ENCODE measurements at places on chromosomes 5 and 9.
A peak's percentile ranks its signal among the peaks of the same experiment; 100 is the strongest.

DNA sequence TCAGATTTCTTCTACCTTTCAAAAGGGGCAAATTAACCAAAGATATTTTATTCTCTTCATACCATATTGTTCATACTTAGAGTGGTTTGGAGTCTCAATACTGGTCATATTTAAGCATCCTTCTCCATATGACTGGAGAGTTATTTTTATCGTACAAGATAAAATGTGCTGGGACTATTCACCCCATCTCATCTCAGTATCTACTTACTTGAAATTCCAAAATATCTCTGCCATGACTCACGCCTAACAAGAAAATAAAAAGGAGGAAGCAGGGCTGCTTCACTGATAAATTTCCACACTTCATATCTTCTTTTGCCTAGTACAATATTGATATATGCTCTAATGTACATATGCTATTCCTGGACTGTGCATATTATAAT lies 277.9 kb upstream of the CDH9 start:
- no peak for DNase-seq

- no peak for DNase-seq
Measured at GRCh38 chr5:107449369-107449768, 221.4 kb downstream of the EFNA5 start.

GRCh38 chr5:168434746-168435321 lies 51.4 kb upstream of the RARS1 start:
- no peak for DNase-seq

DNA sequence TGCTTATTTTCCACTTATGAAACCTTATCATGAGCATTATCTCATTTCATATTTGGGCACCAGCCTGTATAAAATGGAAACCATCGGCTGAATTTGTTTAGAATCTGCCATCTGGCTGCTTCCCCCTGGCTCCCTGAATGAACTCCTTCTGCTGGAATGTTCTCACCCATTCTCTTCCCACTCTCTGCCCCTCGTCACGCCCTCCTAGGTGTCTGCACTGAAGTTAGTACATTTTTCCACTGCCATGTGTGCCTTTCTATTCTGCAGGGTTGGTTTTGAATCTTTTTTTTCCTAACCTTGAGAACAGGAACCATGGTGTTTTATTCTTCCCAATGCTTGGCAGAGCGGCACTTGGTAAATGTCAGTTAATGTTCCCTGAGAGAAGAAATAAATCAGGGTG lies 359.7 kb downstream of the MLLT3 start:
- no peak for DNase-seq

DNA sequence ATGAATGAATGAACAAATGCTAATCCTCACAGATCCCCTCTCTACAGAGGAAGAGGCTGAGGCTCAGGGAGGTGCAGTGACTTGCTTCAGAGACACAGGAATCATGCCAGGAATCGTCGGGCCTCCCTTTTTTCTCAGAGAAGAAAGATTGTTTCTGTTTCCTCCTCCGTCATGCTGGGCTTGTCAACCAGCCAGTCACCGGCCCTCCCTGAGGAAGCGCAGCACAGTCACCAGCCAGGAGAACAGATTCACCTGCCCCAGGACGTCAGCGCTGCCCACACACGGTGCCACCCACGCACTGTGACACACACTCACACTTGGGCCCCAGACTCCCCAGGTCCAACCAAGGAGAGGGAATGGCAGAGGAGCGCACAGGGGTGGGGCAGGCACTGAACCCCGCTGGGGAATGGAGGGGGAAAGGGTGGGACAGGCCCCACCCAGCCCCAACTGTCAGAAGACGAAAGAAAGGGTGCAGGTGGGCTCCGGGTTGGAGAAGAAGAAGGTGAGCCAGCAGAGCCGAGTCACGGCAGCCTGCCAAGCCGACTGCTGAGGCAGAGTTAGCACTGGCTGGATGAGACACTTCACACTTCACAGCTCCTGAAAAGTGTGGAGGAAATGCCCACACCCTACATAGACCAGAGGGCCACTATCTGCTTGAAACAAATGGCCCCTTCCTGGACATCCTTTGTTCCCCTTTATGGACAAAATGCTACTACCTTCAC lies 13.8 kb upstream of the ERGIC1 start:
- DNase-seq: peak; percentile 71

DNA sequence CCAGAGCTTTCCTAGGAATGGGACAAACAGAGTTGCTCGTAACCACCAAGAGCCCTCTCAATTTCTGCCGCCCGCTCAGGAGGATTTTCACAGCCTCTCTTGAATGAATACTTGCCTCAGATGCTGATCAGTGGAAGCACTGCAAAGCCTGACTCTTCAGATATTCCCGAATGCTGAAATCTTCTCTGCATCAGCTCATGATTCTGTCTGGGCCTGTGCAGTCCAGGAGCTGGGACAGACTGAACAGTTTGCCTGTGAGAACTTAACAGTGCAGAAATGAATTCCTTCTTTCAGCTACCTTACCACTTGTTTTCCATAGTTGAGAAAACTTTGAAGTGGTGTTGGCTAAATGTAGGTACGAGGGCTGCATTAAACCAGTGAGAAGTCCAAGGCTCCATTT lies 17.1 kb downstream of the ZNF462 start:
- DNase-seq: no peak

DNA sequence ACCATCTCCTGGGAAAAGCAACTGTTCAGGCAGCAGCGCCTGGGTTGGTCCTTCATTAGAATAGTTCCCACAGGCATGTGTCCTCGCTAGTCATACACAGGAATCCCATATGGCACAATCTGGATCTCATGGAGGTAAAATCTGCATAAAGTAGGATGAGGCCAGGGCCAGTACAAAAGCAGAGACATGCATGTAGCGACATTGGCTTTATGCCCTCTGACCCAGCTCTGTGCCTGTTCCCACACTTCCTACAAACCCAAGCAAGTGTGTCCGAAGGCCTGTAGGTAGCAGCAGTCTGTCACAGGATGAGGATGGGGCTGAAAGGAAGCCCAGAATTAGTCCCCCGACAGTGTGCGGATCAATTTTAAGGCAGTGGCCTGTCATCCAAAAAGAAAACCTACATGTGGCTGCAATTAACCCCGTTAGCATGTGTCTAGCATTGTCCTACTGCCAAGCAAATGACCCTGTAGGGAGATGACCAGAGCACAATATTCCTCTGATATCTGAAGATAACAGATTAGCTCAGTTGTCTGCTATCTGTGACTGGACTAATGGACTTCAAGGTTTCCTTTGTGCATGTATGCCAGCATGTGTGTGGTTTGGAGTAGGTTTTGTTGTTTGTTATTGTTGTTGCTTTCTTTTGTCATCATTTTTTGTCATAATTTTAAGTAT lies 178.8 kb downstream of the TMEM161B start:
- no peak for DNase-seq

- no peak for DNase-seq
Measured at GRCh38 chr9:80994892-80995291, 694.5 kb downstream of the TLE1 start.

DNA sequence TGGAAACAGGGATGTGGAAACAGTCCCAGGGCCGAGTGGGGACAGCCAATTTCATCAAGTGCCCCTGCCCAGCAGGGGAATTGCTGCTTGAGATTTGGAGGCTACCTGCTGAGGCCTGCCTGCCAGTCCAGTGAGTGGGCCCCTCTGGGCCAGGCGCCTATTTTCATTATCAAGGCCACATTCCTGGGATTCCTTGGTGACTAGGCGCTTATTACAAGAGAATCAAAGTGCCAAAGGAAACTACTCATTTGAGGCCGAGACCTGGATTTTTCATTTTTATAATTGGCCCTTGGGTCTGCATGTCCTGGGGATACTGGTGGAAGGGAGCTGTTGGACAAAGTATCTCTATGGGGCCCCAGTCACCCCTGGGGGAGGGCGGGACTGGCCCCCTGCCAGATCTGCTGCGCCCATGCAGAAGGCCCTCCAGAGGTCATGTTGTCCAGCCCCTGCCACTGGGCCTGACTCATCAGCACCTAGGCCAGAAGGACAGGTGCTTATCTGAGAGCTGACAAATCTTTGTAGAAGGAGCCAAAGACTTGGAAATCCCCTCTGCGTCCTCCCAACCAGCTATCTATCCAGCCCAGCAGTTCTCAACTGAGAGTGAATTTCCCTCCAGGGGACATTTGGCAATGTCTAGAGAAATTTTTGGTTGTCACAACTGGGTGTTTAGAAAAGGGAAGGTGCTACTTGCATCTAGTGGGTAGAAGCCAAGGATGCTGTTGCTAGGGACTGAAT lies 45.6 kb downstream of the FOXI1 start:
- no peak for DNase-seq

- DNase-seq: no peak
Measured at GRCh38 chr9:83935276-83935935, 14.2 kb upstream of the KIF27 start.

DNA sequence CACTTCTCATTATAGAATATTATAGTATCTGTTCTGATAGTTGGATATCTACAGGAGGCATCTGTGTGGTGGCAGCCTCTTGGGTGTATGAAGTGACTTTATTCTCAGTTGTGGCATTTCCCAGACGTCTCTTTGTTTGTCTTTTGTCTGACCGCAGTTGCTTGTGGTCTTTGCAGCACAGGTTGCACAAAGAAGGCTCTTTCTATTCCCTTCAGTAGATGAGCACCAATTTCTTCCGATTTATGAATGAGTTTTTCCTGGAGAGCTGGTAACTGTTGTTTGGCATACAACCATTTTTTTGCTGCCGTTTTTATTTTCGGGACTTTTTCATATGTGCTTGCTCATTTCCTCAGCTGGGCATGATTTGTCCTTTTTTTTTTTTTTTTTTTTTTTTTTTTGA lies 56.4 kb upstream of the MYO10 start:
- no peak for DNase-seq

DNA sequence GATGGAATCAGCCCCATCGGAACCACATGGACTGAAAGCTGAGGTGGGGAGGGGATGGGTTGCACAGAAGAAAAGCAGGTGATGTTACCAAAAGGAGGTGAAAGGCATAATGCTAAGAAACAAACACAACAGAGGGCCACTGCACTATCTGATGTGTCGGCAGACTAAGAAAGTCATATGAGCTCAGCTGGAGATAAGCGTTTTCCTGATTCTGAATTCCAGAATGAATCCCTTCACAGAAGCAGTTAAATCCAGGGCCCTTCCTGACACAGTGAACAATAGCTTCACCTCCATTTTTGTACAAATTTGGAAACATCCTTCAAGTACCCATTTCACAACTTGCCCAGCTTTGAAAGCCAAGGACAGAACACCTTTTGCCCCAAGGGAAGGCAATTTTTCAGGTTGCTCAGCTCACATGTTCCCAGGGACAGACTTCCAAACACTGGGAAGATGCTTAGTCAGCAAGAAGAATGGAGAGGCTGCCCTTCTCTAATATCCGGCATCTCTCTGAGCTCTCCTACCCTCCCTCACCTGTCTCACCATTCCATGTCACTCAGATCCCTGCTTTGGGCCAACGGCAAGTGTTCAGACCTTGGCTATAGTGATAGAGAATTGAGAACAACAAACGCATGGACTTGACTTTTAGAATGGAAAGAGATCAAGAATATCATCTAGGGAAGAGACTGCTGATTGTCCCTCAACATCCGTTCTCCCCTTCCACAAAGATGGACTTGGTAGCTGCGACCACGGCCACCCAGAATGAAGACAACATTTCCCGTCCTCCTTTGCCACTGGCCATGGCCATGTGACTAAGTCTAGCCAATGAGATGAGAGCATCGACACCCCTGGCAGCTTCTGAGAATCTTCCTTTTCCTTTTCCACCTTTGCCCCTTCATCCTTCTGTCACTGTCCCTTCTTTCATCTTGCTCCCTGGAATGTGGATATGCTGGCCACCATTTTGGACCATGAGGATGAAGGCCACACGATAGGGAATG lies 68.6 kb upstream of the IL17B start:
- no peak for DNase-seq

GRCh38 chr9:75891771-75892215 lies 1.3 kb downstream of the PCSK5 start:
- DNase-seq: no peak

GRCh38 chr9:28770226-28770625 lies 1196.9 kb upstream of the C9orf72 start:
- no peak for DNase-seq

DNA sequence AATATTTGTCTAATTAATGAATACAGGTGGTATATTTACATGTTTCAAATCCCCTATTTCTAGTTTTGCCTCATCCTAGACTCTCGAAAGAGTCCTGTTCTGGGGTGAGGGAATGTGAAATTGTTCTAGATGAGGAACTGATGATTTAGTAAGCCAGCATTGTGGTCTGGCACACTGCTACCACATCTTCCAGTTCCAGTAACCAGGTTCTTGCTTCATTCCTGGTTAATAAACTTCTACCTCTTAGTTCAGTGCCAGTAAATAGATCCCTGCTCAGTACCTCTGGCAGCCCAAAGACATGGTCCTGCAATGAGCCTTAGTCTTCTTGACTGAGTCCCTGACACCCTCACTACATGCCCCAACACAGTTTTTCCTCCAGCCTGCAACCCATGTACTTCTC lies 207.7 kb downstream of the SREK1 start:
- no peak for DNase-seq

- no peak for DNase-seq
Measured at GRCh38 chr5:156405988-156406387, 79.0 kb downstream of the SGCD start.

DNA sequence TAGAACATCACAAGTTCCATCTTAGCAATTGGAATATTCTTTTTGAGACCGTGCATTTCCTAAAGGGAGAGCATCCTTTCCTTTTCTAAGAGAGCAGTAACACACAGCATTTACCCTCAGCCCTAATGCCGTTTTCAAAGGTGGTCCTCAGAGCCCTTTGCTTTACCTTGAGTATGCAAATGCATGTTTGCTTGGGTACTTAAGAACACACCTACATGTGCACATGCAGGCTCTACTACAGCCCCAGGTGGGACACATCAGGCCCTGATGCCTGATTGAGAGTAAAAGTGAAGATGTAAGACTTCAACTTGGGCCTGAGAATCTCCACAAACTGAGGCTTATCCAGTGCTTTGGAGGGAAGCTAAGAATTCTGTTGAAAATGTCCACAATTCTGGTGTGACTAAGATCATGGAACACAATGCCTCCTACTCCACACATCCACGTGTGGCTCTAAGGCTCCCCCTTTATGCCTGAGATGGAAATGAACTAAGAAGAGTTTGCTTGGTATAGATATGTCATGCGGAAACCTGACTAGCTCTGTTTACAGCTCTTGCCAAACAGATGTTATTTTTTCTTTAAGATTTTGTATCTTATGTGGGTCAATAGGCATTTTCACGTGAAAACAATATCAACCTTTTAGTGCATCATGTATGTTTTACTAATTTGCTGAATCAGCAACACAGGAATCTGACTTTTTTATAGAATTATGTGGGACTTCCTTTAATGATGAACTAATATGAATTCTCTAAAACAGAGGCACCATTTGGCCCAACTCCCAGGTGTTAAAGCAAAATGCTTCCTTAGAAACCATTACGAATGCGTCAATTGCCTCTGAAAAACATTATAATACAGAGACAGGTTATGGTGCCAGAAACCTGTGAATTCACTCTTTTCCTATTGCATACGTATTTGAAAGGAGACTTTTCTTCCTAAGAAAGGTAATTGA lies 48.9 kb upstream of the SLC2A8 start:
- DNase-seq: no peak

- no peak for DNase-seq
Measured at GRCh38 chr5:15097552-15097951, 226.0 kb upstream of the ANKH start.

DNA sequence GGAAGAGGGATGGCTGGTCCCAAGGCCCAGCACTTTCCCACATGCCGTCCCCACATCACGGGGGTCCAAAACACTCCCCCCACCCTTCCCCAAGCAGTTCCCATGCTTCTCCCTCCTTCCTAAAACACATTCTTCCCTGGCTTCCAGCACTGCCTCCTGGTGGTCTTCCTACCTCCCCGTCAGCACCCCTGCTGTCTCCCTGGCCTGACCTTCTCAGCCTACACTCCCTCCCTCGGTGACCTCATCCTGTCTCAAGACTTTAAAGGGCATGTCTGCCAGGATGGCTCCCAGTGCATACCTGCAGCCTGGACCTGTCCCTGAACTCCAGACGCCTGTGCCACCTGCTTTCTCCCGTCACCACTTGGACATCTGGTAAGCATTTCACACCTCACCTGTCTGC lies 4.3 kb upstream of the NCS1 start:
- DNase-seq: no peak

All from activated T-cell treated with anti-CD3 and anti-CD28 coated beads, Interleukin-2, amount 50 U/mL, for 48 hours (primary cell).